ENCODE measurements at places on chromosomes 12 and 14.

GRCh38 chr12:88450136-88450535, 130.1 kb downstream of the KITLG start:
- DNase-seq: no peak

DNA sequence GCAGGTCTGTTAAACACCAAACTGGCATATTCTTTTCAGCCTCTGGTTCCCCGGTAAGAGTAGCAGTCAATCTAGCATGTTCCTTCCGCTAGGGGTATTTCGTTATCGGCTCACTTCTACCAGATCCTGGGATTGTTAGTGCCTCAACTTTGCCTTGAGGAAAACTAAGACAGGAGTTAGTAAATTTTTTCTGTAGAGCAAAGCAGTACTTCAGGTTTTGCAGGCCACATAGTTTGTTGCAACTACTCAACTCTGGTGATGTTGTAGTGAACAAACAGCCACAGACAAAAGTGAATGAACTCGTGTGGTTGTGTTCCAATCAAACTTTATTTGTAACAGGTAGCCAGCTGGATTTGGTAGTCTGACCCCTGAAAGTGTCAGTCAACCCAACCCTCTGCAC, 6.3 kb upstream of the CDH24 start:
- no peak for DNase-seq

DNA sequence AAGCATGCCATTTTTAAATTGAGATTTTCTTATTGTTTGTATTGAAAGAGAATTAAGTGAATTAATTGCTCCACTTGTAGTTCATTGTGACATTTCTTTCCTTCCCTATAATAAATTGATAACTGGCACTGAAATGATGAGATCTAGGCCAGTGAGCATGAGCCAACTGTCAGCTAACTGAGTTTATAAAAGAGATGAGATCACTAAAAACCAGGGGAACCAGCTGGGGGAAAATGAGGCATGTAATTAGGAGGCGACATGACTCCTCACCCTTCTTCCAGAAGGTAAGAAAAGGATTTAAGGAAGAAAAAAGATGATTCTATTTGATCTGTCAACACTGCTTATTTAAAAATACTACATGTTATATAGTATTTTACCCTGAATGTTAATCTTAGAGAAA, 104.5 kb upstream of the DNM1L start:
- no peak for DNase-seq

DNA sequence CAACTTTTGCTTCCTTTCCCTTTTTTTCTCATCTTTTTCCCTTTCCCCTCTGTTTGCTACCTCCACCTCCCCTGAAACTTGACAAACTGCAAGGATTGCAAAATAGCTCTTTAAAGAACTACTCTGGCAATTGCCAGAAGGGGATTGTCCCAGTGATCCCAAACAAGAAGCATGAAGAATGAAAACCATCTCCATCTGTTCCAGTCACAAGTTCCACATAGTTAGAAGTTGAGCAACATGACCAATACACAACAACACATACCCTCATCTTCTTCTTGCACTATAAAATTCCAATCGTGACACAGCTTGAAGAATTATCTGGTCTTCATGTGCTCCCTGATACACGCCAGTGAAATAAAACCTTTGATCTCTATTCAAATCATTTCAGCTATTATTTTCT, 93.7 kb upstream of the USP15 start:
- no peak for DNase-seq

GRCh38 chr12:49487605-49488004, 51.2 kb upstream of the KCNH3 start:
- DNase-seq: no peak

DNA sequence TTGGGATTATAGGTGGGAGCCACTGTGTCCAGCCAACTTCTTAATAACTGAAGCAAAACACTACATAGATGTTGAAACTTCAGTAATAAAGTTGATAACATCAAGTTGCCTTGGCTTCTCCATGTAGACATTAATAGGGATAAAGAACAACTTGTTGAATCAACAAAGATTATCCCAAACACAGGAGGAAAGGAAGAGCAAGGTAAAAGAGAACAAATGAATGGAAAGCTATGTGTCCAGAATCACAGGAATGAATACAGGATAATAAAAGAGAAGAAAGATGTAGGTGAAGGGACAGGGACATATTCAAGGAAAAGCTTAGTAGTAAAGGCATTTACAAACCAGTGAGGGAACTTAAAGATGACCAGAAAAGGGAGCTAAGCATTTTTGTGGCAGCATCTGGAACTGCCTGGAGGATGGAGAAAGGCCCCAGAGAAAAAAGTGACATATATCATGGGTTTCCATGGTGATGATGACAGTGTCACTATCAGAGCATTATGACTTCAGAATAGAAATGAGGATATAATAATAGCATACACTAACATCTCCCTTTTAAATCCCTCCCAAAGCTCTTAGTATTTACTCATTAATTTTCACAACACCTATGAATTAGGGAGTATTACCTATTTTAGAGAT, 24.0 kb upstream of the MDM1 start:
- DNase-seq: no peak

GRCh38 chr14:23513005-23513817, 38.4 kb downstream of the ZFHX2 start:
- DNase-seq: no peak

DNA sequence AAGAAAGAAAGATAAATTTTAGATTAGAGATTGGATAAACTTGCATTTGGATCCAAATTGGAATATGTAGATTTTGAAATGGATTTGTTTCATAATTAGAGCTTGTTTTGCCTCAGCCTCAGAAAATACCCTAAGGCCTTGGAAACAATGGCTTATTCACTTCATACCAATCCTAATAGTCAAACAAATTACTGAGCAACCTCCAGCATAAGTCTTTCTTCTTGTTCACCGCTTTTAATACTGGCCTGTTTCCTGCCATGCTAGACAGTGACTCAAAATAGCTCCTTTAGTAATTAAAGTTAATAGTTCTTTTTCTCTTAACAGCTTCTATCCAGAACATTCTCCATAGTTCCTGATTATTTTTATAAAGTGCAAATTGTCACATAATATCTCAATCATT, 110.9 kb upstream of the DNM1L start:
- no peak for DNase-seq

- DNase-seq: no peak
Observed at GRCh38 chr12:110917467-110917866, 2.9 kb downstream of the MYL2 start.

DNA sequence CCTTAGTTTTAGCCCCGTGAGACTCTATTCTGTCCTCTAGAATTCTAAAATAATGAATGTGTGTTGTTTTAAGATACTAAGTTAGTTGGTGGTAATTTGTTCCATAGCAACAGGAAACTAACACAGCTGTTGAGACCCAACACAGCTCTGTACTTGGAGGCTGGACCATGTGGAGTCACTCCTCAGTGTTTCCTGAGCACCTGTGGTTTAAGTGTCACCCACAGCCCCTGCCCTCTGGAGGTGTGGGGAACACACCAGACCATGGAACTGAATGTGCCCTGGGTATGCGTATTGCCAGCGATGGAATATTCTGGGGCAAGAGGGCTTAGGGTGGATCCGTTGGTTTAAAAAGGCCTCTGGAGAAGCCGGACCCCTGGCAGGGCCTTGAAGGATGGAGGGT, 16.6 kb upstream of the GPR68 start:
- no peak for DNase-seq

DNA sequence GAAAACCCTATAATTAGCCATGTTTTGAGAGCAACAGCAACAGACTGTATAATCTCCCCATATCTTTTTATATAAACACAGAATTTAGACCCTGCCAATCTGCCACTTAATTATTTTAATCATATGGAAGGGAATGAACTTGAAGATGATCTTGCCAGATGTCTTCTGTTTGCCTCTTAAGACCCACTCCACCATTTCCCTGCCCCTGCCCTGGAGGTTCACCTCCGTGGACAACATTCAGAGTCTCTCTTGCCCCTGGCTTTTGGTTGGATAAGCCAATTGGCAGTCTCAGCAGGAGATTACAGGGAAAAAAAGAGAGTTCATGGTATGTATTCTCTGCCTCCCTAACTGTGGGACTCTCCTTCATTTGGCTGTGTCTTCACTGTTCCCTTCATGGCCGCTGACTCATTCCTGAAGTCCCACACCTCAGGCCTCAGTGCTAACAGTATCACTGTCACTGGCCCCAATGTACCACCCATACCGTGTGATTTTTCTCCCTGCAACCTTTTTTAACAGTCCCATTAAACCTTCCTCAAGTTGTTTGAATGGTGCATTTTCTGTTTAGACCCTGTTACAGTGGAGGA, 184.8 kb downstream of the PIK3C2G start:
- DNase-seq: no peak

- DNase-seq: no peak
Observed at GRCh38 chr12:71007020-71007419, 86.5 kb upstream of the PTPRR start.

DNA sequence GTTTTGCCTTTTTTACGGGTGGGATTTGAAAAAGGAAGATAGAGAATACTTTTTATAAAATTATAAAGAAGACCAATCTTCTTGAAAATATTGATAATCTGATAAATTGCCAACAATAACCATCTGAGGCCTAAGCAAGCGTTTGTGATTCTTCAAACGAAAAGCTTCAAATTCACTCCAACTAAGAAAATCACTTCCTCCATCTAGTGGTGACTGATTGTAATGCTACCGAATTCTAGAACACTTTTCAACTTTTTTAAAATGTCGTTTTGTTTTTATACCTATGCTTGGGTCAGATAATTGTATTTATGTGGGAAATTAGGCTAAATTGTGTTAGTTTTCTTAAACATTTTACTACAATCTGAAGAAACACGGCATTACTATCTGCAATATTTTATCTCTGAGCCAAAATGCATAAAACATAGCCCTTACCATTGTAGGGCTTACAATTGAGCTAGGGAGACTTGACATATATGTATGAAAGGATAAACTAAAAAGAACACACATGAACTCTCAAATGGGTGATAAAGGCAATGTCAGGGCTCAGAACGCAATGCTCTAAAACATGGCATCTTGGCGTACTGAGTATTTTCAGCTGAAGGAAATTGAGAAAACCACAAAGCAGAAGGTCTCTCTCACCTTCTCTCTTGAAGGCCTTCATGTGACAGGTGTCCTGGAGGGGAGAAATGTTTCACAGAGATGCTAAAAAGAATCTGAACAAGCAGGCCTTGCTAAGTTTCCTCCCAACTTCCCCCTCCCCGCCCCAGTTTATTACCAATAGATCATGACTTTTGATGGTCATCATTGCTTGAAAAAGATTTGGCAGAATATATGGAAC, 36.8 kb upstream of the G2E3 start:
- DNase-seq: peak; percentile 0

GRCh38 chr14:66140213-66140918, 345.8 kb upstream of the CCDC196 start:
- no peak for DNase-seq

- DNase-seq: no peak
Observed at GRCh38 chr14:50452296-50452695, 55.6 kb upstream of the CDKL1 start.

- DNase-seq: no peak
Observed at GRCh38 chr12:18864900-18865561, 127.1 kb downstream of the CAPZA3 start.

- no peak for DNase-seq
Observed at GRCh38 chr14:61042220-61042619, 61.2 kb downstream of the SLC38A6 start.

- DNase-seq: no peak
Observed at GRCh38 chr14:96138241-96138640, 66.4 kb upstream of the BDKRB2 start.

DNA sequence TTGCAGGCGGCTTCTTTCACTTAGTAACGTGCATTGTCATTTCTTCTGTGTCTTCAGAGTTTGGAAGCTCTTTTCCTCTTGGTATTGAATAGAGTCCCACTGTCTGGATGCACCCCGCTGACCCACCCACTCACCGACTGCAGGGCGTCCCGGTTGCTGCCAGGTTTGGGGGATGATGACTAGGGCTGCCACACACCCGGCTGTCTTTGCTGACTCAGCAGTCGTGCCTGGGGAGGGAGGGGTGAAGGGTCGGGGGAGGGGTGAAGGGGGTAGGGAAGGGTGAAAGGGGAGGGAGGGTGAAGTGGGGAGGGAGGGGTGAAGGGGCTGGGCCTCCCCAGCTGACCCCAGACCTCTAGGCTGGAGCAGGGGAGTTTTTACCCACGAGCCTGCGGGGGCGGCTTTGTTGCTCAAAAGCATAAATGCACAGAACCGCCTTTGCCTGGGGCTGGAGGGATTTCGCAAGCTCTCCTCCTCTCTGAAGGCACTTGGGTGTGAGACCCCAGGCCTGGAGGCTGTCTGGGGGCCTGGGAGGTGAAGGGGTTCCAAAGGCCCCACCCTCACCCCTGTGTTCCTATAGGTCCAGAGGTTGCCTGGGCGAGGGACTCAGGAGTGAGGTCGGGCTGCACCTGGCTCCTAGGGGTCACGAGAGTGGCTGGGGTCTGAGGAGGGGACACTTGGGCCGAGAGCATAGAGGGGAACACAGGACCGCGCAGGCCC, 31.3 kb upstream of the ULK1 start:
- no peak for DNase-seq

- DNase-seq: no peak
Observed at GRCh38 chr12:119668324-119668841, 450 bp downstream of the PRKAB1 start.

- DNase-seq: no peak
Observed at GRCh38 chr12:27610374-27610773, 85.9 kb upstream of the REP15 start.

DNA sequence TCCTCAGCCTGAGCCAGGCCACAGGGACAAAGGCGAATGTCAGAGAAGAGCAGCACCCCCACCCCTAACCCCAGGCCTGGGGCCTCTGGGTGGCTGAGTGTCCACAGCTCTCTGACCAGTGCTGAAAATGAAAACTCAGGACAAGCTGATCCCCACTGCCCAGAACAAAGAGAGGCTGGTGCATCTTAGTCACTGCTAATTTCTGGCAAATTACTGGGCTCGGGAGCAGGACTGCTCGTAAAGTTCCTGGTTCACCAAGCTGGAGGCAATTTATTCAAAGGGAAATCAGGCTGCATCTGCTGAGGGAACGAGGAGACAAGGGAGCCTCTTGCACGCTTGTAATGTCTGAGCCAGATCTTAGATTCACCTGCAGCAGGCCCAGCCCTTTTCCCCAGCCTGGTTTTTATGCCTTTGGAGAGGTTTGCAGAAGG, 43.2 kb downstream of the CALM1 start:
- no peak for DNase-seq

DNA sequence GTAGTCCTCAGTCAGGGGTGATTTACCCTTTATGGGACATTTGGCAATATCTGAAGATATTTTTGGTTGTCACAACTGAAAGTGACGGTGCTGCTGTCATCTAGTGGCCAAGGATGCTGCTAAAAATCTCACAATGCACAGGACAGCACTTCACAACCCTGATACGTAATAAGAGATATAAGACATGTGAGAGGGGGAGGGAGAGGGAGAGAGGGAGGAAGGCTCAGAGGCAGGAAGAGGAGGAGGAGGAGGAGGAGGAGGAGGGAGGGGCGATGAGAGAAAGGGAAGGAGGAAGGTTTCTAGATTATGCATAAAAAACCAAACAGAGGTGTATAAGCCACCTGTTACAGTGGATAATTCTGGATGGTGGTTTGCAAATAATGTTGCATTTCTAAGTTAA, 14.3 kb downstream of the MYL2 start:
- DNase-seq: no peak

GRCh38 chr12:12718381-12718759, 1.2 kb downstream of the CDKN1B start:
- no peak for DNase-seq

- DNase-seq: no peak
Observed at GRCh38 chr14:61802010-61802568, 39.9 kb downstream of the SNAPC1 start.

GRCh38 chr14:98234208-98234607, 1037.8 kb downstream of the BCL11B start:
- DNase-seq: no peak

- DNase-seq: no peak
Observed at GRCh38 chr12:94948232-94948810, 55.2 kb downstream of the NDUFA12 start.

Data from T-helper 2 cell (primary cell).